Activated naive CD4-positive, alpha-beta T cell treated with anti-CD3 and anti-CD28 coated beads, Interleukin-2, amount 10 ng/mL, durations not matched to agents 7 days and 5 days (primary cell): ENCODE measurements at places on chromosomes 1 and 21.
A peak's percentile ranks its signal among the peaks of the same experiment; 100 is the strongest.

GRCh38 chr1:110636149-110636935 lies 30.2 kb upstream of the KCNA2 start:
- no peak for DNase-seq

DNA sequence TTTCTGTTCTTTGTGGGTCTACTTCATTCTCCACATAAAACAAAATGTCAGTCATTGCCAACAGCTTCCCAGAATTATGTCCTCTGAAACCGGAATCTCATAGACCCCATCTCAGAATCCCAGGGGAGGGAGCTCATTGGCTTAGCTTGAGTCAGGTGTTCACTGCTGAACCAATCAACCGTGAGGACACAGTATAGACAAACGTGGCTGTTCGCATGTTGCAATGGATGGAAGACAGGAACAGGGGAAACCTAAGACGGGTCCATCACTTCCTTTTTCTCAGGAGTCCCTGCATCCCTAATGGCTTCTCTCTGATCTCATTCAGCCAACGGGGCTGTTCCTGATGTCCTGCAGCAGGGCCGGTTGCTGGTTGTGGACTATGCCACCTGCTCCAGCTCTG lies 9.1 kb downstream of the CELA2A start:
- DNase-seq = no peak

DNA sequence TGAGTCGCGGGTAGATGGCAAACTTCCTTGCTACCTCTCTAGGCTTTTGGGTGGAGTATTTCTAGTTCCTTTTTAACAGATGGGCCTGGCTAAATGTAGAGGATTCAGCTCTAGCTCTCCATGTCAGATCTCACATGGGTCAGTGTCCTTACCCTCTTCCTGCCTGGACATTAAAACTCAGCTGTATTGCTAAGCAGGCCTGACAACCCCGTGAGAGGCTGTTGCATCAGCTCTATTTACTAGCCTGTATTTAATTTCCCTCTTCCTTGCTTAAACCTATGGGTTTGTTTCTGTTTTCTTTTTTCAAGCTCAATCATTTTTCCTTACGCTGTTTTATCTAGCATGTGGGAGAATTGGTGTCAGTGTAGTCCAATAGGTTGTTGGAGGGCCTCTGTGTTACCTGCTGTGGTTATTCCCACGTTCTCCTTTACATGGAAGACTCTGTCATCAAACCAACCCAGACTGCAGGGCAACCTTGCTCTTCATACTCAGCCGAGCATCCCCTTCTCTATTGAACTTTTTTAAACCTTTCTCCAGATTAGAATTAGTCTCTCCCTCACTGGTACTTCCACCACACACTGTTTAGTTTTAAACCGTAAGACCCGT lies 79.5 kb upstream of the BACH1 start:
- no peak for DNase-seq

- DNase-seq = no peak
These were observed 42.1 kb upstream of the C8B start for GRCh38 chr1:57007948-57008347.

GRCh38 chr21:31710586-31710985 lies 21.3 kb downstream of the SCAF4 start:
- no peak for DNase-seq

- no peak for DNase-seq
These were observed 40.2 kb downstream of the TOMM20 start for GRCh38 chr1:235088430-235088829.

GRCh38 chr1:204507317-204508105 lies 8.7 kb upstream of the MDM4 start:
- DNase-seq = peak; percentile 43

- no peak for DNase-seq
These were observed 136.1 kb downstream of the SIPA1L2 start for GRCh38 chr1:232493869-232494268.

GRCh38 chr21:16250273-16250672 lies 520.5 kb downstream of the USP25 start:
- no peak for DNase-seq

DNA sequence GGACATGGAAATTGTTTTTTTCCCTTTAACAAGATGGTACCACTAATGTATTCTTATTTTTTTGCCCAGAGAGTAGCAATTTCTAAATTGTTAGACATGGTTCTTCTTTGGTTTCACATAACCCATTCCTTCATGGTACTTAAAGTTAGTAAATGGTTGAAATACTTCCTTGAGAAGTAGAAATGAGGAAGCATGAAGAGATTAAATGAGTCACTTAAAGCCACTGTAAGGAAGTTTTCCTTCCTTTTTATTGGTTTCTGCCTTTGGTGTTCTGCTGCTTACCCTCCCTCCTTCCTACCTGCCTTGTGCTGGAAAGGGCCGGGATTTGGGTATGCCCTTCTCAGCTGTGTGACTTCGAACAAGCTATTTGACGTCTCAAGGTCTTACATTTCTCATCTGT lies 101.0 kb downstream of the KIF26B start:
- no peak for DNase-seq

- no peak for DNase-seq
These were observed 92.1 kb downstream of the SYF2 start for GRCh38 chr1:25140073-25140797.

DNA sequence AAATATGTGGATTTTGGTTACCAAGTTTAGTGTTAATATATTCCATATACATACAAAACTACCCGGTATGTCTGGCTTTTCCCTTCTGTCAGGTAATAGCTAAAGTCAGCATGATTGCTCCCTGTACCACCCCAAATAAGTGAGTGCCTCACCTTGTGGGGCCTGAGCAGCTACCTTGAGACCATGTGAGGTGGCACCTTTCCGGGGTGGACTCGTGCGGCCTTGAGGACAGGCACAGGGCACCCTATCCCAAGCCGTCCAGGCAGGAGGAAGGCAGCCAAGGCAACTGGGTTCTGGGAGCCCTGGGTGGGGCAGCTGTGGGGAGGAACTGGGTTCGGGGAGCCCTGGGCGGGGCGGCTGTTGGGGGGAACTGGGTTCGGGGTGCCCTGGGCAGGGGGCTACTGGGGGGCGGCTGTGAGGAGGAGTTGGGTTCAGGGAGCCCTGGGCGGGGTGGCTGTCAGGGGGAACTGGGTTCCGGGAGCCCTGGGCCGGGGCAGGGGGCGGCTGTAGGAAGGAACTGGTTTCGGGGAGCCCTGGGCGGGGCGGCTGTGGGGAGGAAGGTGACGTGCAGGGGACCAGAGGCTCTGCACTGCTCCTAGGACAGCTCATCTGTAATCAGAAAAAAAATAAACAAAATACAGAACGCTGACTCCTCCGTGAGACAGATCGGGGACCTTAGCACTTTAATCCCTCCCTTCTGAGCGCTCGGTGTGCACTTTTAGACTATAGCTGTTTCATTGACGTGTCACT lies 63.3 kb downstream of the POFUT2 start:
- DNase-seq = peak; percentile 50

DNA sequence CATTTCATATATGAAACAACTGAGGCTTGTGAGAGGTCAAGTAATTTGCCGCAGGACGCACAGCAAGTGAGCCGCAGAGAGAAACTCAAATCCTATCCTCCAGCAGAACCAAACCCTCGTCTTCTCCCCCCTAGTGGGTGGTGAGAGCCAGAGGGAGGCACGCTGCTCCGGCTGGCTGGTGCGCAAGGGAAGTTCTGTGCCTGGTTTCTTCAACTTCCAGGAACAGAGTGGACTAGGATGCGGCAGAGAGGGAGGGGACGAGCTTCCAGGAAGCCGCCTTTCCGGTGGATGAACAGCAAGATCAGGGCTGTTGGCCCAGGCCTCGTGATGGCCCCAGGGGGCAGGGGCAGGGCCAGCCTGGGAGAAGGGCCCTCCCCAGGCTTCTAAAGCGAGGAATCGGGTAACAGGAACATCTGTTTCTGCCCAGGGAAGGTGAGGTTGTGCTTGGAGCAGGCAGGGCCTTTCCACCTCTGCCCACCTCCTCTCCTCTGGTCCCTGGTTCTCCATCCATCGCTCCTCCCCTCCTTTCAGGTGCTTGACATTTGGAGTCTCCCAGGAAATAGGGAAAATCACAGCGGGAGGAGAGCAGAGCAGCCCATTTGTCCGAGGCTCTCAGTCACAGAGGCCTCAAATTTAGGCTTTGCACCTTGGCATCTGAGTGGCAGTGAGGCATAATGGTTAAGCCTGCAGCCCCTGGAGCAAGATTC lies 16.8 kb upstream of the PDIK1L start:
- DNase-seq = no peak

- no peak for DNase-seq
These were observed 6.4 kb upstream of the SPRR5 start for GRCh38 chr1:152940614-152941013.

DNA sequence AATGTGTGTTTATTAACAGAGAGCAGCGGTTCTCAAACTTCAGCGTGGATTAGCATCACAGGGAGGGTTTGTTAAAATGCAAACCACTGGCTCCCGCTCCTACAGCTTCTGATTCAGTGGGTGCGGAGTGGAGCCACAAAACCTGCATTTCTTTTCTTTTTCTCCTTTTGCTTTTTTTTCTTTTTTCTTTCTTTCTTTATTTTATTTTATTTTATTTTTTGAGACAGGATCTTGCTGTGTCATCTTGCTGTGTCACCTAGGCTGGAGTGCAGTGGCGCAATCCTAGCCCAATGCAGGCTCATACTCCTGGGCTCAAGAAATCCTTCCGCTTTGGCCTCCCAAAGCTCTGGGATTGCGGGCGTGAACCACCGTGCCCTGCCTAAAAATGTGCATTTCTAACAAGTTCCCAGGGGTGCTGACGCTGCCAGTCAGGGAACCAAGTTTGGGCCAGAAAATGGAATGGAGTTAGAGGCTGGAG lies 20.9 kb upstream of the SLC1A7 start:
- DNase-seq = no peak

- DNase-seq = no peak
These were observed 52.7 kb downstream of the LPAR3 start for GRCh38 chr1:84840346-84840745.

GRCh38 chr1:86409416-86410021 lies 13.4 kb upstream of the ODF2L start:
- DNase-seq = no peak

DNA sequence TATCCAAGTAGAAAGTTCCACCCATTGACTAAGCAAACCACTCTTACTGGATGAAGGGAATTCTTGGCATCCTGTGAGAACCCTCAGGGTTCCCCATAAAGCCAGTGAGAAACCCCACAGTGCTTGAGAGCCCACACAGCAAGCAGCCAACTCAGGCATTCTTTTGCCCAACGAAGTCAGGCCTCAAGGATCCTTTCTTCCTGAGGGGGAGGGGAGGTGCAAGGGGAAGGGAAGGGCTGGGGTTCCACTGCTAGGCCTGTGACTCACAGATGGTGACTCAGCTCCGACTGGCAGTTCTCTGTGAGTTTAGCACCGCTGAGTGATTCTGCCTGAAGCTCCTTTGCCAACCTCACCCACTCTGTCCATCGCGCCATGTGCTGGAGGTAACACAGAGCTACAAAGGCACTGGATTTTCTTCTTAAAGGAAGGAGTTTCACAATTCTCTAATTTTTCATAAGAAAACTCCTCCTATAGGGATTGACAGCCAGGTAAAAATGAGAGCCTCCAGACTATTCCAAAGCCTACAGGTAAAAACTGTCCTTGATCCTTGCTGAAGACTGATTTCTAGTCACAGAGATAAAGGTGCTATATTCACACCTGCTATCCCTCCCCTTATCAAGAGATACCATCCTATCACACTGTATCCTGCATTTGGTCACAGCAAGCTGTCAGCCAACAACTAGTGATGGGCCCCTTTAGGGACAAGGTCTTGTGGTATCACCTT lies 4.8 kb downstream of the ENO1 start:
- peak; percentile 77 for DNase-seq

- no peak for DNase-seq
These were observed 29.4 kb downstream of the RPS27 start for GRCh38 chr1:154019940-154020339.

DNA sequence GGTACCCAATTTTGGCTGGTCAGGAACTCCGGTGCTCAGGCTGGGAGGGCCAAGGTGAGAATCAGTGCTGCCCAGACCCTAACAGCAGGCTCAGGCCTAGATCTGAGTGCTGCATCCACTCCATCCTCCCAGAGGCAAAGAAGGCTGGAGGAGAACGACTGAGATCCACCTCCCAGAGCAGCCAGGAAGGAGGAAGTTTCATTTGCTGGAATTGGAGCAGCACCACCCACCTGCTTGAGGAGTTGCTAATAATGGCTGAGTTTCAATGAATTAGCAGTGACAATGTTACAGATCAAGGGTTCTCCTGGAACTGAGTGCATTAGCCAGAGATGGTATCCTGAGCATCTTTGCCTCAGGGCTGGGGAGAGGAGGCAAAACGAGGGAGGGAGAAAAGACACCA lies 46.7 kb upstream of the KLHDC7A start:
- no peak for DNase-seq

GRCh38 chr21:41651830-41652229 lies 115.0 kb downstream of the RIPK4 start:
- no peak for DNase-seq

- DNase-seq = no peak
These were observed 7.2 kb downstream of the SZRD1 start for GRCh38 chr1:16374266-16374665.

DNA sequence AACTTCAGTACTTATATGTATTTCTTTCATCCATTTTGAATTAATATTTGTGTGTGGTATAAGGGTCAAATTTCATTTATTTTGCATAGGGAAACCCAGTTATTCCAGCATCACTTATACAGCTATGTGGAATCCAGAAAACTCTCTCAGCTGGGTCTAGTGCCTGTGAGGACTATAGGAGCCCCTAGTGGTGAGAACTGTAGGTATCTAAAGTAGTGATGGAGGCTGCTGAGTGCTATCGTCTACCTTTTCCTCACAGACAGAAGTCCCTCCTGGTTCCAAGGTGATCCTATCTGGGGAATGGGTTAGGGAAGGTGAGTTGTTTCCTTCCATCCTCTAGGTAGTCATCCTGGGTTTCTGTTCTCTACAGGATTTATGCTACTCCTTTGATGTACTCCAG lies 352.0 kb upstream of the C1orf87 start:
- no peak for DNase-seq

- DNase-seq = no peak
These were observed 72.4 kb downstream of the ATP5PO start for GRCh38 chr21:33843216-33843615.

DNA sequence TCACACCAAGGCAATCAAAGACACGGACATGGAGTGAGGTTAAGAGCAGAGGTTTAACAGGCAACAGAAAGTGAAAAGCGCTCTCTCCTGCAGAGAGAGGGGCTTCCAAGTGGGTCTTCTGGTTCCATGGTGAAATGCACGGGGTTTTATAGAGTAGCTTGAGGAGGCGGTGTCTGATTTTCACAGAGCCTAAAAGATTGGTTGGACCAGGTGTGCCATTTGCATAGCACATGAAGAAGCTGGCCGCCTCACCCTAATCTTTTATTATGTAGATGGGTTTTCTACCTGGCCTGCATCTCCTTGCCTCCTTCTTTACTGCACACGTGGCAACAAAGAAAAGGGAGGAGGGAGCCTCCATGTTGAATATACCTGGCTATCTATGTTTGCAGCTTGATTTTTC lies 197.3 kb downstream of the RYR2 start:
- no peak for DNase-seq

DNA sequence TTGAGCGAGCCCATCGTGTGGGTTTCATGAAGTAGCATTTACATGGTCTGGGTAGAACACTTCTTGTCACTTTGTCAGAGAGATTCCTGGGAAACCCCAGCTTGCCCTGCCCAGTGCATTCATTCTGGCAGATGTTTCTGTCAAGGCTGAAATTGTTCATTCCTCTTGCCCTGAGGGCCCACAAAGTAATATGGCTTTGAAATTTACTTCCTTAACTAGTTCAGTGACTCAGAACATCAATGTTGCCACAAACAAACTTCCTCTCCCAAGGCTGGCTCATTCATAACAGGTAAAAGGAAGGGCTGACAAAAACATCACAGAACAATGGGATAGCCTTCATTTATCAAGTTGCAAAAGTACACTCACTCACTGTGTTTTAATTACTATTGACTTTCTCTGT lies 5.0 kb upstream of the KIAA0040 start:
- DNase-seq = no peak

- no peak for DNase-seq
These were observed 52.3 kb downstream of the PLEKHA6 start for GRCh38 chr1:204307334-204307883.
